ENCODE measurements at places on chromosomes 1 and 21.

DNA sequence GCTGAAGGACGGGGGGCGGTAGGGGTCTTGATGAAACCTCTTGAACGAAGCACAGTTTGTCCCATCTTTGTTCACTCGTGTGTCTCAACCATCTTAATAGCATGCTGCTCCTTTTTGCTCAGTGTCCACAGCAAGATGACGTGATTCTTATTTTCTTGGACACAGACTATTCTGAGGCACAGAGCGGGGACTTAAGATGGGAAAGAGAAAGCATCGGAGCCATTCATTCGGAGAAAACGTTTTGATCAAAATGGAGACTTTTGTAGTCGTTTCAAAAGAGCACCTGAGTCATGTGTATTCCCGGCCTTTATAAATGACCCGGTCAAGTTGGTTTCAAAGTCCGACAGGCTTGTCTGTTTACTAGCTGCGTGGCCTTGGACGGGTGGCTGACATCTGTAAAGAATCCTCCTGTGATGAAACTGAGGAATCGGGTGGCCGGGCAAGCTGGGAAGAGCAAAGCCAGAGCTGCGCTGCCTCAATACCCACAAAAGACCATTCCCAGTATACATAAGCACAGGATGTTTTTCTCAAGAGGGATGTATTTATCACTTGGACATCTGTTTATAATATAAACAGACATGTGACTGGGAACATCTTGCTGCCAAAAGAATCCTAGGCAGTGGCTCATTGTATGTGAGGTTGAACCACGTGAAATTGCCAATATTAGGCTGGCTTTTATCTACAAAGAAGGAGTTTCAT, 18.5 kb downstream of the ETS2 start:
- H3K27ac ChIP-seq: no peak overlapping the region
- H3K4me3 ChIP-seq: no peak overlapping the region
- no peaks in the 10 kb centered on the region for H3K27me3 ChIP-seq
- peak; percentile 14 for DNase-seq

- H3K27ac ChIP-seq: peak overlapping the region; percentile 75
- H3K4me3 ChIP-seq: no peak overlapping the region
- DNase-seq: peak; percentile 86
- H3K4me1 ChIP-seq: peaks cover 11% of the 10 kb centered on the region
- no peaks in the 10 kb centered on the region for H3K36me3 ChIP-seq
Observed at GRCh38 chr1:159817276-159818041, 9.2 kb upstream of the SLAMF8 start.

GRCh38 chr1:158719664-158720063, 856 bp downstream of the OR6K3 start:
- H3K4me1 ChIP-seq: peaks cover 6% of the 10 kb centered on the region
- H3K27ac ChIP-seq: no peak overlapping the region
- DNase-seq: no peak
- H3K36me3 ChIP-seq: no peaks in the 10 kb centered on the region

GRCh38 chr1:214280386-214281020, 456 bp upstream of the SMYD2 start:
- H3K4me3 ChIP-seq: peak overlapping the region; percentile 89
- H3K27me3 ChIP-seq: no peaks in the 10 kb centered on the region
- peak overlapping the region; percentile 46 for H3K27ac ChIP-seq
- peaks cover 37% of the 10 kb centered on the region for H3K4me1 ChIP-seq
- peak; percentile 70 for DNase-seq

- H3K36me3 ChIP-seq: peaks cover 96% of the 10 kb centered on the region
- H3K4me1 ChIP-seq: no peaks in the 10 kb centered on the region
- H3K4me3 ChIP-seq: no peak overlapping the region
- no peaks in the 10 kb centered on the region for H3K27me3 ChIP-seq
- no peak for DNase-seq
- H3K27ac ChIP-seq: no peak overlapping the region
Observed at GRCh38 chr1:246906833-246907232, 24.9 kb downstream of the AHCTF1 start.

DNA sequence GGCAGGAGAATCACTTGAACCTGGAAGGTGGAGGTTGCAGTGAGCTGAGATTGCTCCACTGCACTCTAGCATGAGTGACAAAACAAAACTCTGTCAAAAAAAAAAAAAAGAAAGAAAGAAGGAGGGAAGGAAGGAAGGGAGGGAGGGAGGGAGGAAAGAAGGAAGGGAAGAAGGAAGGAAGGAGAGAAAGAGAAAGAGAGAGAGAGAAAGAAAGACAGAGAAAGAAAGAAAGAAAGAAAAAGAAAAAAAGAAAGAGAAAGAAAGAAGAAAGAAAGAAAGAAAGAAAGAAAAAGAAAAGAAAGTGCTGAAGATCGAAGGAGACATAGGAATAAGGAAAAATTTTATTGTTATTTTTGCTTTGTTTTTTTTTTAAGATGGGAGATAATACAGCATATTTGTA, 166.7 kb downstream of the SLC44A5 start:
- no peaks in the 10 kb centered on the region for H3K27me3 ChIP-seq
- no peaks in the 10 kb centered on the region for H3K36me3 ChIP-seq
- no peak for DNase-seq
- no peaks in the 10 kb centered on the region for H3K4me1 ChIP-seq
- H3K27ac ChIP-seq: no peak overlapping the region

DNA sequence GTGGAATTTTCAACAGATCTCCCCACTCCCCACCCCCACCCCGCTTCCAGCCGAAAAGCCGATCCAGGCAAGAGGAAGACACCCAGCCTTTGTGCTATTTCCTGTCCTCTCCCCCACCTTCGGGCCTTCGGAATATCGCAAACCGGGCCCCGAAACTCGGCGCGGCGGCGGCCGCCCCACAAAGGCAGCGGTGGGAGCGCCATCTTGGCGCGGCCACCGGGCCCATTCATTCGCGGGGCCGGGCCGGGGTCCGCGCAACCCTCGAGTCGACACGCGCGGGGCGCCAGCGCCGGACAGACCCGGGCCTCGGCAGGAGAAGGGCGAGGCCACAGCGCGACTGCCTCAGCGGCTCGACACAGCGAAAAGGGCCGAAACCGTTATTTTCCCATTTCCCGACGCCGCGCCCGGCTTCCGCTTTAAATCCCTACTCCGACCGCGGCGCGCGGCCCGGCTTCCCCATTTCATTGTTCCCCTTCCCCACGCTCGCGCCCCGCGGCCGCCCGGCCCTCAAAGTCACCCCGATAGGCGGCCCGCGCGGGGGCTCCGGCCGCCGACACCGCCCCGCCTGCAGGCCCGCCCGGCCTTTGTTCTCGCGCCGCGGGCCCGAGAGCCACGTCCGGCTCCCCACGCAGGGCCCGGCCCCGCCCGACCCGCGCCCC, 911 bp downstream of the GNB1 start:
- peak overlapping the region; percentile 85 for H3K4me3 ChIP-seq
- peak overlapping the region; percentile 55 for H3K27ac ChIP-seq
- peak; percentile 40 for DNase-seq
- H3K27me3 ChIP-seq: no peaks in the 10 kb centered on the region

- H3K36me3 ChIP-seq: peaks cover 46% of the 10 kb centered on the region
- H3K4me1 ChIP-seq: peaks cover 48% of the 10 kb centered on the region
- H3K4me3 ChIP-seq: peak within 1 kb of the TSS; percentile 71
- peak within 1 kb of the TSS; percentile 6 for H3K27ac ChIP-seq
Observed at GRCh38 chr1:203304919-203305808, at the start of gene BTG2. TSS of gene BTG2 (plus strand) at chr1:203305519. CDS start at chr1:203305607, 88 bp downstream.

DNA sequence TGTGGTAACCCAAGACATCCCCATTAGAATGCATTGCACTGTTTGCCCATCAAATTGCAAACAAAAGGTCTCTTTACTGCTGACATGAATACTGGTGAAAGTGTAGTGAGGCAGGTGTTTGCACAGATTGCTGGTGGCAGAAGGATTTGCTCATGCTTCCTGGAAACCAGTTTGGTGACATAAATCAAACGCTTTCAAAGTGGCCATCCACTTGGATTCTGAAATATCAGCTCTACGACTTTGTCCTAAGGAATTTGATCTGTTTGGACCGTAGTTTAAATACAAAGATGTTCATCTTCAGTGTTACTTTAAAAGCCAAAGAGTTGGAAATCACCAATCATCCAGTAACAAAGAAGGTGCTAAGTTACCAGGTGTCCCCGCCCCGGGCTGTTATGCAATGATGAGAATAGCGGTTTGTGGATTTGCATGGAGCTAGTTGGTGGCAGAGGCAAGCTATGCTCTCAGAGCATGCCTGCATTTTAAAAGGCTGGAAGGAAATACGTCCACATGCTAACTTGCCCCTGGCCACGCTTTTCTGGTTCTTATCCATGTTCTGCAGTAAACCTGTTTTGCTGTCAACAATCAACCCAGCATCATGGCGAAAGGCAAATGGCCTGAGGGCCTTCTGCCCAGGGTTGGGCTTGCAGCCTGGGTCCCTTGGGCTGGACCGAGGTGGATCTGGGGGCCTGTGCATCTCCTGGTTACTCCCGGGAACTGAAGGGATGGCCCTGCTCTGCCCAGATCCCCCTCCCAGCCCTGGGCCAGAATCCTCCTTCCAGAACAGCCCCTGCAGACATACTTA, 49.2 kb downstream of the UMODL1 start:
- H3K27ac ChIP-seq: no peak overlapping the region
- H3K27me3 ChIP-seq: peaks cover 40% of the 10 kb centered on the region
- no peaks in the 10 kb centered on the region for H3K36me3 ChIP-seq
- peak; percentile 61 for DNase-seq

DNA sequence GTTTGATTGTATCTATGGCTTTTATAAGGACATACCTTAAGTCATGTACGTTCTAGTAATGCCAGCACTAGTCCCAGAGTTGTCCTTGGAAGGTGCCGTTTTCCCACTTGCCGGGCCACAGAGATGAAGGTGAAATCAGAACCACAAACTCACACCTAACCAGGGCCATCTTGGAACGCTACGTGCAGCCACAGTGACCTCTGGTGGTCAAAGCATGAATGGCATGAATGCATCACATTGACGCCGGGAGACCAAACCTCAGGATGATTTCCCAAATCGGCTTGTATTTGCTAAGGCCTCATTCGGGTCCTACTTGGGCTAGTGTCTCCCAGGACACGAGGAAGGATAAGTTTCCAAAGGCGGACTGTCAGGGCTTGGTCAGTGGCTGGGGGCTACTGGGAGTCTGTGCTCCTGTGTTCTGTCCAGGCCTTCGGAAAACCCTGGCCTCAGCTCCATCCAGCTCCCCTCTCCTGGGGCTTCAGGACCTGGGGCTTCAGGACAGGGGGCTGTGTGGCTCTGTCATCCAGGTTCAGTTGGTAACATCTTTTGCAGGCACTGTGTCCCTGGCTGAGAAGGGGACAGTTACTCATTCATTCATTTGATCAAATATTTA, 260.5 kb downstream of the PRDM2 start:
- peaks cover 14% of the 10 kb centered on the region for H3K4me1 ChIP-seq
- no peak overlapping the region for H3K4me3 ChIP-seq
- no peaks in the 10 kb centered on the region for H3K27me3 ChIP-seq

- no peaks in the 10 kb centered on the region for H3K36me3 ChIP-seq
- no peaks in the 10 kb centered on the region for H3K27me3 ChIP-seq
- H3K27ac ChIP-seq: no peak overlapping the region
- DNase-seq: no peak
Observed at GRCh38 chr1:15110867-15111230, 42.7 kb upstream of the TMEM51 start.

DNA sequence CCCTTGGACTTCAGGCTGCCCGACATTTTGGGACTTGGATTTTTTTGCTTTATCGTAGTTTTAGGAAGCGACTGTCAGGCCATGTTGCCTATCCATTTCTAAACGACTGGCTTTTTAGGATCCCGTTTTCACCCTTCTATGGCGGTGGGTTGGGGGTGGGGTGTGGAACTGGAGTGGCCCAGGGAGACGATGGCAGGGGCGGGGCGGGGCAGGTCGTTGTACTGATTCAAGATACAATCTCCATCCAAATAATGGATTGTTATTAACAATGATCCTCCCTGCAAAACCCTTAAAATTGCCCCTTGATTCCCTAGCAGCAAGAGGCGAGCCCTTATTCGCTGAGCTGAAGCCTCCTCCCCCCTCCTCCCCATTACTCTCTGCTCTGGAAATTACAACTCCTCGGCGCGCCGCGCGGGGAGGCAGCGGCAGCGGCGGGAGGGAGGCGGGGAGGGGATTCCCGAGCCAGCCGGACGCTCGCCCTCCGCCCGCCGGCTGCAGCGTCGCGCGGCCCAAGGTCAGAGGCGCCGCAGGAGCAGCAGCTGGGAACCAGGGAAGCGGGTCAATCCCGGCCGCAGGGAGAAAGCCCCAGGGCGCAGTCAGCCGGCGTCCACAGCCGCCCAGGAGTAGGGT, at the start of gene TRIM67:
TSS of gene TRIM67 (plus strand) at position 392 of the 630 bp plus-strand sequence. CDS start 912 bp downstream, outside the sequence.
- H3K4me3 ChIP-seq: peak within 1 kb of the TSS; percentile 52
- peaks cover 55% of the 10 kb centered on the region for H3K27me3 ChIP-seq
- no peak for DNase-seq

DNA sequence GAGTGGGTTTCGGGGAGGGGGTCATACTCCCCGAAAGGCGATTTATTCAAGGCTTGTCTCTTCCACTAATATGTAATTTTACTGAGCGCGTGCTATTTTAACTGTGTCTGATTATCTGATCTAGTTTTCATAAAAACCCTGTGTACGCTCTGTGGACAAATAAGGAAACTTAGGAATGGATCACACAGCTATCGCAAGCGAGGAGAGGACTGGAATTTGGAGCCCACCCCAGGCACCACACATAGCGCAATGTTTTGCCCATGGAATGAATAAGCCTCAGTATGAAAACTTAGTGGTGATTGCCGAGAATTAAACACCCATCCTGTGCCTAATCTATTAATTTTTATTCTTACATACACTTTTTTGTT, 9.8 kb upstream of the RAB42 start:
- peaks cover 15% of the 10 kb centered on the region for H3K4me1 ChIP-seq
- H3K27me3 ChIP-seq: no peaks in the 10 kb centered on the region
- H3K4me3 ChIP-seq: peak overlapping the region; percentile 91

- H3K36me3 ChIP-seq: peaks cover 4% of the 10 kb centered on the region
- DNase-seq: no peak
- no peaks in the 10 kb centered on the region for H3K4me1 ChIP-seq
- H3K27ac ChIP-seq: no peak overlapping the region
- no peaks in the 10 kb centered on the region for H3K27me3 ChIP-seq
Observed at GRCh38 chr1:2115702-2116341, 65.6 kb downstream of the PRKCZ start.

Measured in MCF 10A (cell line).